ENCODE measurements at places on chromosomes 7 and 10.

DNA sequence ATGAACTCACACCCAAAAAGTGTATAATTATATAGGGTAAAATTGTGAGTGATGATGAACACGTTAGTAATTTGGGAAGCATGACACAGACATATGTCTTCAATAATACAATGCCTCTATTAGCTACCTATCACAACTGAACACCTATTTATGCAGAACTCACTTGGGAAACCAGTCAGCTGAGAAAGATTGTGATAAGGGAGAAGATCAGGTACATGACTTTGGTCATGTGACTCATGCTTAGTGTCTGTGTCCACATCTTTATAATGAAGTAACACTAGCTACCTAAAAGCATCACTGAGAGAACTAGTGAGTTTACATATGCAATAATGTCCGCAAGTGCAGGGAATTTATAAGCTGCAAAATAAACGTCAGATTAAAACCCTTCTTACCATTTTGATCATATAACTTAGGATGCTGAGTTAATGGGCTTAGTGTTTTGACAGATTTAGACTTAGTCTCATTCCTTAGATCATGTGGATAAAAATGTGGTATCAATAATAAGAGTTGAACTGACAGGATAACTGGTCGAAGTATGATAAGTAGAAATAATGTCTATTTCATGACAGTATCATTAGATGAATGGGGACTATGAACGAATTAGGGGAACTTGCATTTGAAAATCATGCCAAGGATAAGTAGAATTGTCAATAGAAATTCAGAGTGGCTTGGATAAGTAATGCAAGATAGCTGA is 11.6 kb downstream of the VWDE start:
- no peak for DNase-seq

DNA sequence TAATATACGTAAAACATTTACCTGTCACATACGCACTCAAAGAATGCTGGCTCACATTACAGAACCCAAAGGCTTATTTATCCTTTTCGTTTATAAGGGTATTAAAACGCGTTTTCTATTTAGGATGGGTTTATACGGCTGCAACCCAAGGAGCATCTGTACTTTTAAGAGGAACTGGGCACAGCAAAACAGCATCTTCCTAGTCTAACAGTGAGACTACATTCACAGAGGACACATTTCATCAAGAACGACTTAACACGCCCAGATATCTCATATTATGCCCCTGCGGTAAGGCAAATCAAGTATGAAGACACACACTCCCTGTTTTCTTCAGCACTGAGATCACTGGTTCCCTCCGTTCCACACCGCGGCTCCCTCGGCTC is 533 bp upstream of the DMTF1 start:
- DNase-seq = no peak

DNA sequence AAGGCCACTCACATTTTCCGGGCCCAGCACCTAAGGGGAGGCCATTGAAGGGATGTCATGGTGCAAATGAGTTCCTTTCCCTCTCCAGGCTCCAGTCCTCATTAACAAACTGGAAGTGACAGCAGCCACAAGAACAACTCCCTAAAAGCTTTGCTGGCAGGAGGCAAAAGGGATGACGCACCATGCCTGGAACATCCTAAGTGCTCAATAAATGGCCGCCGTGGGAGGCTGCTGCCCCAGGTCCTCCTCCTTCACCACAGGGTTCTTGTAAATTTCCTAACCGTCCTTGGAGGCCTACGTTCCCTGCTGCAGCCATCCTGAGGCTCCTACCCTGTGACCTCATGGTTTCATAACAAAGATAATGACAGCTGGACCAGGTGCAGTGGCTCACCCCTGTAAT is 41.3 kb upstream of the CAMK1D start:
- DNase-seq = no peak

DNA sequence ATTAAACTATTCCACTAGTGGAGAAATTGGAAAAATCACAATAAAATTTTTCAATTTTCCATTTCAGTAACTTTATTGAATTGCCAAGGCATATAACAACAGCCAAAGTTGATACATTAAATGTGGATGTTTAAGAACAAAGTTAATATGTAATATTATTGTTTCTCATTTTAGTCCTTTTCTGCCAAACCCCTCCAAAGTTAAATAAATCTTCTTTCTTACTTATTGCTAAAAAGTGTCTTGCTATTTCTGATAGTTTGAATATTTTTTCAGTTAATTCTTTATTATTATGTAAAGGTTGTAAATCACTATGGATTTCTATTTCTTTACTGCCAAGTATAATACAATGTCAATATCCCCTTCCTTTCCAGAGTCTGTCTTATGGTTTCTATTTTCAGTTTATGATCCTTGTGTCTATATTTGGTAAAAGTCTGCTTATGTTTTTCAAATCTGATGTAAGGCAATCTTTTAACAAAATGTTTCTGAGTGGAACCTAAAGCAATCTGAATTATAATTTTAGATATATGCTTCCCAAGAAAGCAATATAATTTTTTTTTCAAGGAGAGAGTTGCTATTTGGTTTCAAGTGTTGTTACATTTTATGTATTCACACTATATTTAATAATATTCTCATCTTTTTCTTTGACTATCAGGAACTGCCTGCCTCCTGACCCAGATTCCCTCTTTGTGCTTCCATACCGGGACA is 80.3 kb upstream of the RHOBTB1 start:
- DNase-seq = no peak

DNA sequence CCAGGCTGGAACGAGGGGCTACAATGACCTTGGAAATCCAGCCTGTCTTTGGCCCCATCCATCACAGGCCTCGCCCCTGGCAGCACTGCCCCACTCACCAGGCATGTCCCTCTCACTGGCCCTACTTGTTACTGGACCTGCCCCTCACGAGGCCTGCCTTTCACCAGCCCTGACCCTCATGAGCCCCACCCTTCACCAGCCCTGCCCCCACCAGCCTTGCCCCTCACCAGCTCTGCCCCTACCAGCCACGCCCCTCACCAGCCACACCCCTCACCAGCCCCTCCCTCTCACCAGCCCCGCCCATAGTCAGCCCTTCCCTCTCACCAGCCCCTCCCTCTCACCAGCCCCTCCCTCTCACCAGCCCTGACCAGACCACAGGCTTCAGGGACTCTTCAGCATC is 57.8 kb downstream of the COL26A1 start:
- DNase-seq = no peak

Measured in stimulated activated CD8-positive, alpha-beta memory T cell treated with anti-CD3 and anti-CD28 coated beads, Interleukin-2, amount 100 ng/mL, for 1 hour (primary cell).